ENCODE measurements at places on chromosomes 16 and 17.

- DNase-seq = no peak
Measured at GRCh38 chr17:41332239-41332638, 16.7 kb upstream of the KRTAP17-1 start.

- peak; percentile 76 for DNase-seq
Measured at GRCh38 chr16:4693956-4694641, 737 bp downstream of the NUDT16L1 start.

DNA sequence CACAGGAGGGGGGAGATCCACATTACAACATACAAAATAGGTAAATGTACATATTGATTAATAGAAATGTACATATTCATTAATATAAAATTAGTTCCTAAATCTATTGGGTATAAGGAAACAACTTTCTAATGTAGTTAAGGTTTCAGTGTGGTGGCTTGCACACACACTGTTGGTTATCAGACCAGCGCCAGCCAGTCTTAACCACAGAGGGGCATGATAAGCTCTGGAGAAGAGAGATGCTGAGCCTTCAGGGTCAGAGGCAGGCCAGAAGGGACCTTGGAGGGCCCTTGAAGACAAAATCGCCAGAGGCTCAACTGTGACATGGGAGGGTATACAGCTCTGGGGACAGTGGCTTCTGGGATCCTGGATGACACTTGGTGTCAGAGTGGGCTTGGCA lies 10.9 kb upstream of the ZFP90 start:
- no peak for DNase-seq

DNA sequence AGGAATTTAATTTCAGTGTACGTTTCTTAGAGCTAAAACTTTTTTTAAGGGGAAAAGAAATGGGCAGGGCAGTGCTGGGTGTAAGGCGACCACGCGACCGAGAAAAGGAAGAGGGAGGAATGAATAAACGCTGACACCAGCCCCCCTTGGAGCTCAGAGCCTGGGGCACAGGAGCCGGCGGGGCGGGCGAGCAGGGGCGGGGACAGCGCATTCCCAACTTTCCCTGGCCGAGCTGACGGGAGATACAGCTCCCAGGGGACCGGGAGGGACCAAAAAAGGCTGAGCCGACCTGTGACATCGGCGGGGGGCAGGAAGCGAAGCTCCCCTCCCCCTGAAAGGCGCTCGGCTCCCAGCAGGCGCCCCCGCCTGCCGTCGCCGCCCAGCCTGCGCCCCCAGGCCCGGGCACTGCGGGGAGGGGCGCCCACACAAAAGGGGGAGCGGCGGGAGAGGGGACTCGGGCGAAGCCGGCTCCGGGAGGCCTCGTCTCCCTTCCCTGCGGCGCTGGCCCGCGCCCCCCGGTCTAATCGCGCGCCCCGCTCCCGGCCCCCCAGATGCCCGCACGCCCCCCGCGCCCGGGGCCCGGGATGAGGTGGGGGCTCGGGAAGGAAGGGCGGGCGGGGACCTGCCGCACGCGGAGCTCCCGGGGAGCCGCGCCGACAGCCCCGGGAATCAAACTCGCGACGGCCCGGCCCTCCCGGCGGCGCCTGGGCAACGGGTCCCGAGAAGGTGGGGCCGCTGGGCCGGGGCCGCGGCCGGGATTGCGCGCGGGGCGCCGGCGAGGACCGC lies 622 bp downstream of the CUEDC1 start:
- peak; percentile 70 for DNase-seq

- DNase-seq = no peak
Measured at GRCh38 chr16:23908790-23909189, 73.0 kb downstream of the PRKCB start.

DNA sequence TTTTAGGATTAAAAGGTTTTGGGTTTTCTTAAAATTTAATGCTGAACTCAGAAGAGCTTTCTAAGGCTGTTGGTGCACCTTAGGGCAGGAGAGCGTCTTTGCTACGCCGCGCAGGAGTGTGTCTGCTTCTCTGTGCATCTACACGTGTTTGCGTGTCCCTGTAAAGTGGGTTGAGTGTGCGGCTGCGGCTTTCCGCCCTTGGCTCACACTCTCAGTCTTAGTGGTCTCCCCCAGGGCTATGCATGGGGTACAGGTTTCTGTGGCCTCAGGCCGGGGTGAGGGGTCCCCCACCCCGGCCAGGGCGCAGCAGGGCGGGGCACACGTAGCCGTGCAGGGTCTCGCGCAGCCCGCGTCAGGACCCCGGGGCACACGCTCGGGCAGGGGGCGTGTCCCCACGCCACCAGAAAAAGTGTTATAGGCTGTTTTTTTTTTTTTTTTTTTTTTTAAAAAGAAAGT lies 727 bp upstream of the TENT4B start:
- DNase-seq = peak; percentile 49

GRCh38 chr17:78313735-78314648 lies 45.9 kb downstream of the SOCS3 start:
- DNase-seq = peak; percentile 94

DNA sequence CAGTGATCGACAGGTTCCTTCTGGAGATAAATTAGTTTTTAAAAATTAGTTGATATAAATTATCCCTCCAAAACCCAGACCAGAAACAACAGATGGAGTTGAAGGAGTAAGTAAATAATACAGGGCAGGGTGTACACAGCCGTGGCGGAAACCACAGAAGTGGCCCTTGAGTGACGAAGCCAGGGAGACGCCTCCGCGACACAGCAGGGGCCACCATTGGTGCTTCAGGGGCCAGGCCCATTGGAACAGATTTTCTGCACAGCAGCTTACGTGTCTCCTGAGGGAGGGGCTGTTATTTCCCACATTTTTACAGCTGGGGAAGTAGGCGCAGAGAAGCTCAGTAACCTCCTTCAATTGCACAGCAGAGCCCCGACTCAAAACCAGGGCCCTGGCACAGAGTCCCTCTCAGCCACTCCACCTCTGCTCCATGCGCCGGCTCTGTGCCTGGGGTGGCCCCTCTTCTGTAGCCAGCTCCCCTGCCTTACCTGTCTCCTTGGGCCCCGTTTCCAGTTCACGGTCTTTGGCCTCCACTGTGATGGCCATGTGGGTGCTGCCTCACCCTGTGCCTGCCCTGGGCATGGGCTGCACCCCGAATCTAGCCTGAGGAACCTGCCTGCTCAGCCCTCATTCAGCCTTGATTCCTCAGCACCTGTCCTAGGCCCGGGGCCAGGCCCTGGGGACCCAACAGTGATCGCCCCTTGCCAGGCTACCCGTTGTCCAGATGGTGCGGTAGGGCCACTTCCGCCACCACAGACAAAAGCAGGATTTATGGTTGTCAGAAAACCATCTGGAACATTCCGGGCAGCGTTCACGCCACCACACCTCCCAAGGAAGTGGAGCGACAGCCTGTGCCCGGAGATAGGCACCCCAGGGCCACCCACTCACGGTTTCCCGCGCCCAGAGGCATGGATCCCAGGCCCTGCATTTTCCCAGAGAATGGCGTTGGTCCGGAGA lies 128.5 kb upstream of the GSE1 start:
- DNase-seq = no peak

GRCh38 chr17:31686495-31686894 lies 172.5 kb downstream of the COPRS start:
- DNase-seq = no peak

DNA sequence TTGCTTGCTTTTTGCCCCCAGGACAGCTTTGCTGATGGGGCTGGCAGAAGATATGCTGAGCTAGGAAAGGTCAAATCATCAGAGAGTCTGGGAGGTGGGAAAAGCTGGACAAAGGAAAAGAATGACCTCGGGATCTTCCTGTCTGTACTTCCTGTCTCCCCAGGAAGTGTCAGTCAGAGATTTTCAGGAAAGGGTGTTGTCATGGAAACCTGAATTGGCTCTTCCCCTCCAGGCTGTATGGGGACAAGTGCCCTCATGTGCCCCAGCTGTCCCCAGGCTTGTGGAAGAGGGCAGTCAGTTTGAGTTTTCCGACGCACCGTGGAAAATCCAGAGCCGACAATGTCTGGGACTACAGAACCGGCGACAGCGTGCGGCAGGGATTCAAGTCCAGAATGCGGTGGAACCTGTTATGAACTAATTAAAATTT lies 122.7 kb upstream of the ZFHX3 start:
- DNase-seq = no peak

- no peak for DNase-seq
Measured at GRCh38 chr16:79519448-79519847, 81.1 kb downstream of the MAF start.

GRCh38 chr17:69506489-69506888 lies 92.0 kb downstream of the MAP2K6 start:
- DNase-seq = no peak

- peak; percentile 32 for DNase-seq
Measured at GRCh38 chr17:1710807-1711553, 803 bp upstream of the TLCD2 start.

DNA sequence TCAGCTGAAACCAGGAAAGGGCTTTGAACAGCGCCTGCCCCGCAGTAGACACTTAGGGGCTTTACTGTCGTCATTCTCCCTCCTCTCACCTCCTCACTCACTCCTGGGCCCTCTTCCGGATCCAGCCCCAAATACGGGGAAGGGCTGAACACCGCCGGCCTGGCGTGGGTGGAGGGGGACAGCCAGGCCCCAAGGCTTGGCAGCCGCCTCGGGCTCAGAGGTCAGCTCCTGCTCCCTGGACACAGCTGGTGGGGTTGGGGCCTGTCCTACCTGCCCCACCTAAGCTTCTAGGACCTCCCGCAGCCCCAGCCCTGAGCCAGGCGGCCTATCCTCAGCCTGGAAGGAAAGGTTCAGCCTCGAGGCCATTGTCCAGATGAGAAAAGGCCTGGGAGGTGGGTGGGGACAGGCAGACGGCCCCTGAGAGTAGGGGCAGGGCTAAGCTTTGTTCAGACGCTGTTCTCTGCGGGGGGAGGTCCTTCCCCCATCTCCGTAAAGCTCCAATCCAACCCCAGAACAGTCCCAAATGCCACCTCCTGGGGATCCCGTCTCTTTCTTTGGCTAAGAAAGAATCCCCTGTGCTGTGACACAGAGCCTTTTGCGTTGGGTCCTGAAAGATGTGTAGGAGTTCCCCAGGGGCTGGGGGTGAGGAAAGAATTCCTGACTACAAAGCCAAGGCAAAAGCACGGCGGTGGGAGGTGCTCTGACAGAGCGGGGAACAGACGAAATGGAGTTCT lies 881 bp upstream of the LLGL1 start:
- peak; percentile 59 for DNase-seq

- DNase-seq = no peak
Measured at GRCh38 chr17:76136276-76137000, 4.6 kb downstream of the FOXJ1 start.

DNA sequence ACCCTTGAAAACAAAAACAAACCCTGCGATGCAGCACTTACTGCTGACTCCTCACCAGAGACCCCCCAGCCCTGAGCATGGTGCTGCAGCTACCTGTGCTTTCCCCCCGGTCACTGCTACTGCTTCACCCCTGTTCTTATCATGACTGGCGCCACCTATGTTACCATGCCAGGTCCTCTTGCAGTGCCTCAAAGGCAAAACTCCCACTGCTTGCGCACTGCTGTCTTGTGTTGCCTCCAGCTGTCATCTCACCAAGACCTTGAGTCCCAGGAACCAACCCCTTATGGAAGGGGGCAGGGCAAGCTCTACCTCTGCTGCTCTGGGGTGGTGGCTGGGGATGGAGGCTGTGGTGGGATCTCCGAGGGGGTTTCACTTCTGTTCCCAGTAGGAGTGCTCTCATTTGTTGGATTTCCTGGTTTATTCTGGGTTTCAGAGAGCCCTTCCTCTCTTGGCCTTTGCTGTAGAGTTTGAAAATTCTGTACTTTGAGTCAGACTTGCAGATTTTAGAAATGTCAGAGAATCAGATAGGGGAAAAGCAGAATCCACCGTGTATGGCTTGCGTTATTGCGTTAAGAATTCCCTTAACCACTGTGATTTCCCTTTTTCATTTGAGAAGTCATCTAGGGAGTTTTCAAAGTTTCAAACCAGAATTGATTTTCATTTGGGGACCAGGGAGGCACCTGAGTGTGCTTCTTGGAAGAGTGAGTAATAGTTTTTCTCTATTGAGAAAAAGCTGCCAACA lies 96.6 kb downstream of the SPECC1 start:
- DNase-seq = no peak

- no peak for DNase-seq
Measured at GRCh38 chr17:74324521-74324920, 1.5 kb upstream of the KIF19 start.

GRCh38 chr16:11042191-11042590 lies 97.8 kb downstream of the CLEC16A start:
- no peak for DNase-seq

DNA sequence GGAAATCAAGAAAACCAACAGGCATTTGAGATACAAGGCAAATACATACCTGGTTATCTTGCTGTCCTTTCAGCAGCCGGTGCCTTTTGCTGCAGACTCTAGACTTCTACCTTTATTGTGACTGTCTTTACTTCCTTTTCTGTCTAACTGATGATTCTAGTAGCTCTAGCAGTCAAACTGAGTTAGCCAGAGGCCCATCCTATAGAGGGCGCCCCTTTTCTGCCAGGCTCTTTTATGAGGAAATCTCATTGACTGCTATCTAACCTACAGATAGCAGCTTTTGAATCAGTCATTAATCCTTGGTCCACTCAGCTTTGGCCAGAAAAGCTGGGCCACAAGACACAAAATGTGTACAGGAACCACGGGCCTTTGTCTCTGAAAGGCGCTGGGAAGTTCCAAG lies 87.5 kb upstream of the WSB1 start:
- no peak for DNase-seq

GRCh38 chr17:31660684-31661083 lies 198.4 kb downstream of the COPRS start:
- no peak for DNase-seq

DNA sequence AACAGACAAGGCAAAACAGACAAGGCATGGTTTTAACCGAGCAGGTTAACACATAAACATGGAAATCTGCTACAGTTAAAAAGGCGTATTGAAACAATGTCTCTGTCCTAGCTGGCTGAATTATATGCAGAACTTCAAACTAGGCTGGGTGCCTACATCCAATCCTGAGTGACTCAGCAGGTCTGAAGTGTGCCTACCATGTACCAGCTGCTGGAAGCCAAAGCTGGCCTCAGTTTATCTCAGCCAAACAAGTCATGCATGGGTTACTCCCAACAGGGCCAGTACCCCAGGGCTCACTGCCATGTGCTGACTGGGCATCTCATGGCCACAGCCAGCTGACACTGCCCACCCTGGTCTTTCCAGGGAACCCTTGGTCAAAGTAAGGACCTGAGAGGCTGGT lies 4.0 kb downstream of the C1QBP start:
- DNase-seq = no peak

All from hepatocyte (in vitro differentiated cells).